Lower leg skin (tissue), 4 donors: ENCODE measurements at places on chromosomes 5 and 9. TPM values are rescaled to one million over a fixed set of nuclear protein-coding genes. Genes with fewer than 3 reads are reported as not detected.

DNA sequence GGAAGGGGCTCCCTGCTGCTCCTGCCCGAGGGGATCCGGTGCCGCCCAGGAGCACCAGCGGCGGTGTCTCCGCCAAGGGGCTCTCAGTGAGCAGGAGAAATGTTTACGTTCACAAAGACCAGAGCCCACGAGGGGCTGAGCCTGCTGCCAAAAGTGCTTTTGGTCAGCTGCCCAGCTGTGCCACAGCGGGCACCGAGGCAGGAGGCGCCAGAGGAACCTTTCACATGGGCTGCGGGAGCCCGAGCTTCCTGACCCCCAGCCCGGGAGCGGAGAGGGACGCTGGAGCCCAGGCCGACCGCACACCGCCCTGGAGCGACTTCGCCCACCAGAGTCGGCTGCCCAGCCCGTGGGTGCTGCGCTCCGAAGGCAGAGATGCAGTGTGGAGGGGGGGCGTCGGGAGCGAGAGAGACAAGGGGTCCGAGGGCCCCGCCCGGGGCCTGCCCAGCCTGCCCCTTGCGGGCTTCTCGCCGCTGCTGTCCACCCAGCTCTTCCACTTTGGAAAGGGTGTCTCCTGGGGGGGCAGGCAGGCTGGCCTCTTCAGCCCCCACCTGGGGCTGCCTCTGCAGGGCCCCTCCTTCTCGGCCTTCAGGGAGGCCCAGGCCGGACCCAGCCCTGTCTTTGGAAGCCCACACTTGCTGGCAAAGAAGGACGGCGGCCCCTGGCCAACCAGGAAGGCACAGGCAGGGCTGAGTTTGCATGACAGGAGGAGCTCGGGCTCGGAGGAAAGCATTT lies 7.9 kb downstream of the PPP1R26 start:
- no peak for DNase-seq

DNA sequence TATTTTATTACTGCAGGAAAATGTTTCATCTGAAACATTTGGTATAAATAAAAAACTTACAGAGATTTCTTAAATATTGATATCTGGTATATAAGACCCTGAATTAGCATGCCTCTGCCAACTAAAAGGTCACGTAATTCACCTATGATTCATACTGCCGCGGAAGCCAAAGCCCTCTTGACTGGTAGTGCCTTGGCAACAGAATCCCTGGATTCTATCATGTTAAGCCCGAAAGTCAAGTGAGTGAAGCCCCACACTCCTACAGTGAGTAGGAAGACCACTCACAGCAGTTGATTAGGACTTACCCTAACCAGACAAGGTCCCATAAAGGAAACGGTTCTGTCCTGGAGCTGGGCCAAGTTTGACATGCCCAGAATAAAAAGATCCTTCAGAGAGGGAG lies 175.6 kb upstream of the NREP start:
- DNase-seq, result no peak

FOXE1 gene
- 1.7 TPM for total RNA-seq

DNA sequence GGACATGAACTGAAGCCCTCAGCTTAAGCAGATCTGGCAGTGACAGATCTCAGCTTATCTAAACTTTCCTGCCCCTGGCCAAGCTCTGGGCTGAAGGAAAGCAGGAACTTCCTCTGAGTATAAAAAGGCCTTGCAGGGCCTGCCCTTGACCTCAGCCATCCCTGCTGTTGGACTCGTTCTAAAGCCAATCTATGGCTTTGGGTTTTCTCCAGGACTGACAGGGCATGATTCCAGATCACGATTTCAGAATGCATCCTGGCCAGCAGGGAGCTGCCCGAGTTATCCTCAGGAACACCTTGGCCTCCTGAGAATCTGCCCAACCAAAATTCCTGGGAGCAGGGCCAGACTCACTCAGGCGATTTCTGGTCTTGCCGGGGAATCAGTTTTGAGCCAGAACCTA lies 502.7 kb downstream of the TLE4 start:
- no peak for DNase-seq

PCDHB16 gene
- total RNA-seq, result 1.1 TPM

SRP19 gene
- 63.7 TPM for total RNA-seq

DNA sequence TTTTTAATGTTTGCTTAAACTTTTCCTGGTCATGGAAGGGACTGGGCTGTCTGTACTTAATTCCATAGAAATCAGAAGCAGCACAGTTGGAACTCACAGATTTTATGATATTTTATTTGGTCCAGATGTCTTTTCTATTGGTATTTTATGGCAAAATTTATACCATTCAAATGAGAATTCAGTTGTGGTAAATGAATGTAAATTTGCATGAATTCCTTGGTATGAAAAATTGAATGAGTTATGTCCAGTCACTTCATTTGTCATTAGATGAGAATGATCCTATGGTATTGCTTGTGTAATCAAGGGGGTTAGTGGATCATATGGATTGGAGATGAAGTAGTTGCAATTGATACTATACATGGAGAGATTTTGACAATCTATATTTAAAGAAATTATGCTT lies 188.0 kb downstream of the KDM4C start:
- no peak for DNase-seq

DNA sequence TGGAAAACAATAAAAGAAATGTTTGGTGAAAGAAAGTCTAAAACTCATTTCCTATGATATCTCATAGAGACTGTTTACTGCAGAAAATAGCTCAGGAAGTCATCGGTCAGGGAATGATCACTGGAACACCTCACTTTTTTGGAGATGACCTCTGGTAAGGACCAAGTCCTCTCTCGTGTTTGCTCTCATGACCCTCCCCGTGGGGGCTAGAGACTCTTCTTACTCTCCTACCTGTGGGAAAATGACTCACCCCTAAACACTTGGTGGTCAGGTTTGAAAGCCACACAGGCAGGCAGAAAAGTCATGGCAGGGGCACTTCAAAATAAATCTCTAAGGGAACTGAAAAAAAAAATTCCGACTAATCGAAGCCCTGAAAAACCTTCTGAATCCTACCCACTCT lies 48.2 kb downstream of the FAM240B start:
- no peak for DNase-seq

NKD2 gene
- total RNA-seq, result 9.4 TPM

TMEM252 gene
- not detected for total RNA-seq

DNA sequence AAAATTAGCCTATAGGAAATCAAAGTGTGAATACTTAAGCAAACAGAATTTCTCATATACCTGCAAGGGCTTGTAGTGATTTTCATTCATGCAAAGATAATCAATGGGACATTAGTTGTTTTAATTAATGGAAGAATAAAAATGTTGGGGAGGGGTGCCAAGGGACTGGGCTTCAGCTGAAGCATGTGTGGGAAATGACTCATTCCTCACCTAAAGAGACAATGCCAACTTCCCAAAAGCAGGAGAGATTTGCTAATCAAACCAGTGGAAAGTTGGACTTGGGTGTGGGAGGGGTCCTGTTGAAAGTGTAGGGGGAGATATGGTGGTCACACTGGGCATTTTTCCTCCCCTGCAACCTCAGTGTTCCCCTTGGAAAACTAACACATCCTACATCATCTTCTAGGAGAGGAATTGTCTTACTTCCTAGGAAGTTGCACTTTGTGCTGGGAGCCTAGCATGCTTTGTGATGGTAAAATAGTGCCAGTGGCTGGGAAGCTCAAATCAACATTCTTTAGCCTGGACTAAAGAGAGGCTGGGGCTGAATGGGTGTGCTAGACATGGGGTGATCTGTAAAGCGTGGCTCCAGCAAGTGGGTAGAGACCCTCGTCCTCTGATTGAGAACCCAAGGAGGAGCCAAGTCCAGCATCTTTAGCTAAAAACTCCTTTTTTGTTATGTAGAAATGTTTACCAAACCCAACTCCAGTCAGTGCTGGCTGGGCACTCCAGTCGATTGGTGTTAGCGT lies 6.4 kb upstream of the LHX2 start:
- no peak for DNase-seq

GRCh38 chr5:139460455-139460854 lies 2.1 kb downstream of the ECSCR start:
- DNase-seq, result no peak

PCDHA3 gene
- not detected for total RNA-seq

DNA sequence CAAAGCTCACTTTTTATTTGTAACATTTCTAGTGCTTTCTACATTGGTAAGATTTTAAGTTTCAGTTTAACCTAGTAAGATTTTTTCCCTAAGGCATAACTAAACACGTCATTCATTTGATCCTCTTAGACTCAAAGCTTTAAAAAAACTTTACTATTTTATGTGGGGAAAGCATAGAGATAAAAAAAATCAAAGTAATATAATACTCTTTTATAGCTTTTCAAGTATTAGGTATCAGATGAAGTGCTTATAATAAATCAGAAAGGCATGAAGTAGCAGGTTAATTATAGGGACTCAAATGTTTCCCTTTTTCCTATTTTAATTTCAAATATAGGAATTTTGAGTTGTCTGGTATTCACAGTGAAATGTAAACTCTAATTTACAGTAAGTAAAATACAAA lies 68.0 kb upstream of the POU5F2 start:
- no peak for DNase-seq

DNA sequence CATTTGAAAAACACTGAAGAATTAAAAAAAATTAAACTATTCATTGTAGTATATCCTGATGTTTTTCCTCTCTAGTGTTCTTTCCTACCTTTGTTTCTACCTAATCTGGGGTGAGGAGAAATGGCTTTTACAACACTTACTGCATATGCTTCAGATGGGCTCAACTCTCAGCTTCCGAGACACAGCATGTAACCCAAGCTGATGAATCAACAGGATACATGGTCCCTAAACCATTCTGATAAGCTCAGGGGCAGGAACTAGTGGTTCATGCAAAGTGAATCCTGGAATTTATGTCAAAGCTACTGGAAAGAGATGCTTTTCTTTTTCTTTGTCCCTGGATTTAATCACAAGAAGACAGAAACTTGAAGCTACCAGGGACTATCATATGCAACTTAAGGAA lies 672.5 kb upstream of the RORB start:
- no peak for DNase-seq

GRCh38 chr9:86665416-86665815 lies 281.9 kb downstream of the GAS1 start:
- no peak for DNase-seq

GRCh38 chr5:16812911-16813310 lies 123.2 kb downstream of the MYO10 start:
- no peak for DNase-seq

MUSK gene
- 0.80 TPM for total RNA-seq
